Midbrain (tissue), 1 donor: ENCODE measurements at places on chromosomes 11 and 22.

DNA sequence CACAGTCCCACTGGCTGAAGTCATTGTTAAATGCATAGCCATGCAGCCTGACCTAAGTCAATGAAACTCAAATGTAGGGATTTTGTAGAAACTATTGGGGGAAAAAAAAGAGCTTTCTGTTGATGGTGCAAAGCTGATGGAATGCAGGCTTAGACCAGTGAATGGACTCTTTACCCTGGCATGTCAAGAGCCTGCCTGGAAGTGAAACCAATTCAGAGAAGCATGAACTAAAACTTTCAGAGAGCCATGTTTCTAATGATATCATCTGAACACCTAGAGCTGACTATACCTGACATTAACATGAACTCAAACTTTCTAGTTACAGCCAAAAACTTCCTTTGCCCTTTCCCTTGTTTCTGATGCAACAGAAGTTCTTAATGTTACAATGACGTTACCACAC, 89.0 kb downstream of the APIP start:
- DNase-seq, result no peak

- DNase-seq, result no peak
These were observed 59.6 kb downstream of the FLRT1 start for GRCh38 chr11:64095273-64095817.

- DNase-seq, result no peak
These were observed 8.9 kb upstream of the APOA5 start for GRCh38 chr11:116800610-116801009.

GRCh38 chr11:121018746-121019145, 5.2 kb upstream of the TBCEL start:
- DNase-seq, result no peak

DNA sequence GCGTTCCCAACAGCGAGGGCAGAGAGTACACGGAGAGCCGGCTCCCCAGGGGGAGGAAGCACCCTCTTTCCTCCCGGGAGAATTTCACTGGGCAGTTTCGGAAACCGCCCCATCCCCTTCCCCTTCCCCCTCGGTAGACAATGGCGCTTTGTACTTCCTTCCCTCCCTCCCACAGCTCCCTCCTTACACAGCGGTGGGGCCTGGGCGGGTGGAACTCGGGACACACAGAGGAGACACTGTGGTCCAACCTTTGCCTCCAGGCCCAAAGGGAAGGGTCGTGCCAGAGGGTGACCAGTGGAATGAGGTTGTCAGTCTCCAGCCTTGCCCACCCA, 4.3 kb downstream of the SMTN start:
- peak; percentile 80 for DNase-seq

DNA sequence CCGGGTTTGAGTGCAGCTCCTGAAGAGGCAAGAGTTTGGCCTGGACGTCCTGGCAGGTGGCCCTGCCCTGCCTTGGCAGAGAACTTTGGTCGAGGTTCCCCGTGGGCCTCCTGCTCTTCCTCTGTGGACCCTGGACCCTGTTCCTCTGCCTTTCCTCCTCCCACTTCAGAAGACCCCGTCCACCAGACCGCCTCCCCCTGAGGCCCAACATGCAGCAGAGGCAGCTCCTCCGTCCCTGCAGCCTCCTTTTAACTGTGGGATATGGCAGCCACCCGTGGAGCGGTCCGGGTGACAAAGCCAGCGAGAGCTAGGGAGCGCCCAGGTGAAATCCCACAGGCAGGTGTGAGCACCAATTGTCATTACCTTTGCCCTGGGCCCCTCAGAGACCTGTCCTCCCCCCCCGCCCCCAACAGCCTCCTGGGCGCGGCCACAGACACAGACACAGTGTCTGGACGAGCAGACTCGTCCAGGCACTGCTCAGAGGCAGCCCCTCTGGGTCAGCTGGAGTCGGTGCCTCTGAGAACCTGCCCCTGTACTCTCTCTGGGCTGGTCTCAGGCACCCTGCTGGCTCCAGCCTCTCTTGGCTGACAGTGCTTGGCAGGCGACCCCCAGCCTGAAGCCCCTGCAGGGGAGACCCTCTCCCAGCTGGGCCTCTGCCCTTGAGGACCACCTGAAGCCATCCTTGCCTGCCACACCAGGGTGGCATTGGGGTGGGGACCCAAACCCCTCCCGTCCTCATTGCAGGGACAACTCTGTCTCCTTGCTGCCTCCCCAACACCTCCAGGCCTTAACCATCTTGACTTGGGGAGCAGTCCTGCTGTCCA, 4.1 kb upstream of the PTDSS2 start:
- DNase-seq, result no peak

- peak; percentile 23 for DNase-seq
These were observed 742 bp upstream of the BBOX1 start for GRCh38 chr11:27039873-27040272.

- no peak for DNase-seq
These were observed 40.8 kb downstream of the ELFN2 start for GRCh38 chr22:37386441-37386840.

DNA sequence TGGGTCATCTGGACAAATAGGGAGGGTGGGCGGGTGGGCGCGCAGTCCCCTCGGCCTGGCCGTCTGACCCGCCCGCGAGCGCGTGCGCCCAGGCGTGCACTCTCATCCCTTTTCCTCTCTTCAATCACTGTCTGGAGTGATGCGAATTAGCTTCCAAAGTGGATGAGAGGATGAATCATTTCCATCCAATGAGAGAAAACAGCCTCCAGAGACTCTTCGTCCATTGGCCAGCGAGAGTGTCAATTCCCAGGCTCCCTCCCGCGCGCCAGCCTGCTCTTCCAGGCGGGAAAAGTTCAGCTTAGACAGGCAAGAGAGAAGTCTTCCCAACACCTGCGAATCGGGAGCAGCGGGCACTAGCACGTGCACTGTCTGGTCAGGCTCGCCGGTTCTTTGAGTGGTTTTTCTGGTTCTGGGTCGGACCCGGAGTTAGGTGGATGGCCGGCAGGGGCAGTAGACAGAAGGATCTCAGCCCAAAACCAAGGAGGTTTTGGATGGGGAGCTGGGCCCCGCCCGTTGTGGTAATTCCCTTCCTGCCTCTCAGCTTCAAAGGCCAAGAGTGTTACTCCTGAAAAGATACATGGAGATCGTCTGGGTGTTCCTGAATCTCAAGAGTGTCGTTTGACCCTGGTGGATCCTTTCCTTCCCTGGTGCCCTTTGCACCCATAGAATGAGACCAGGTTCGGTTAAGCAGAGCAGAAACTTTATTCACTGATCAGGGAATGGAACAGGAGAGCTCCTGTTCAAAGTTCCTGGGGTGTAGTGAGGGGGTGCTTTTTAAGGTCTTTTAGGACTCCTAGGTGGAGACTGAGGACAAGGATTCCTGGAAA, 33.4 kb upstream of the GLYATL1 start:
- peak; percentile 86 for DNase-seq

GRCh38 chr11:69662806-69663205, 12.3 kb downstream of the LTO1 start:
- no peak for DNase-seq

- peak; percentile 86 for DNase-seq
These were observed 460.0 kb downstream of the BUD13 start for GRCh38 chr11:116312570-116313391.

- no peak for DNase-seq
These were observed 23.9 kb upstream of the TMPRSS13 start for GRCh38 chr11:117953024-117953671.

DNA sequence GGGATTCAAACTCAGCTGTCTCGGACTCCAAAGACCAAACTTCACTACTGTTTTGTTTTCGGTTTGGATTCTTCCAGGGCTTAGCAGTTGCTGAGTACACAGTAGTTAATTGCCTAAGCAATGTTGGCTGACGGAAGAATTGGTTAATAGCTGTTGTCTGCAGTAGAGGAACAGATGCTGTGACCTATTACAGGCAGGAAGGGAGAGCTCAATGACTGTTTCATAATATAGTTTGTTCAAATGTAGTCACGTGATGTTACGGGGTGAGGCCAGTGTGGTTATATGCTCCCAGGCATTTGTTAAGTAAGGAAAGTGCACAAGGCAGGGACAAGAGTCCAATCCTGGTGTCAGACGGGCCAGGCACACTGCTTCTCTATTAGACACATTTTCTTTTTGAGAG, 222.6 kb upstream of the CCDC90B start:
- no peak for DNase-seq

- peak; percentile 19 for DNase-seq
These were observed 5.7 kb upstream of the C1QTNF6 start for GRCh38 chr22:37193629-37194191.

DNA sequence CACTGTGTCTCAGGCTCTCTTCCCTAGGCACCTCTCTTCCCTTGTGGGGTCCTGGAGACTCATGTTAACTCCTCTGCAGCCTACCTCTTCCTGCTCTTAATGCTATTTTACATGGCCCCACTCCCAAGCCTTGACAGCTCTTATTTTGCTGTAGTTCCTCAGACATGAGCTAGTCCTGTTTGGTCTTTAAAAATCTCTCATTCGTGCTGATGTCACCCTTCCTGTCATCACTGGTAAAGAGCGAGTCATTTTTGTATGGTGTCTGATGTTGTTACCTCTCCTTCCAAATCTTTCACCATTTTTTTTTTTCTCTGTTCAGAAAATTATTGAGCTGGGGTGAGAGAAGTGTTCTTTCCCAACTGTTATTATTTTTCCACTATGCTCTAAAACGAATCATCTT, 84.8 kb upstream of the ZBED5 start:
- no peak for DNase-seq

DNA sequence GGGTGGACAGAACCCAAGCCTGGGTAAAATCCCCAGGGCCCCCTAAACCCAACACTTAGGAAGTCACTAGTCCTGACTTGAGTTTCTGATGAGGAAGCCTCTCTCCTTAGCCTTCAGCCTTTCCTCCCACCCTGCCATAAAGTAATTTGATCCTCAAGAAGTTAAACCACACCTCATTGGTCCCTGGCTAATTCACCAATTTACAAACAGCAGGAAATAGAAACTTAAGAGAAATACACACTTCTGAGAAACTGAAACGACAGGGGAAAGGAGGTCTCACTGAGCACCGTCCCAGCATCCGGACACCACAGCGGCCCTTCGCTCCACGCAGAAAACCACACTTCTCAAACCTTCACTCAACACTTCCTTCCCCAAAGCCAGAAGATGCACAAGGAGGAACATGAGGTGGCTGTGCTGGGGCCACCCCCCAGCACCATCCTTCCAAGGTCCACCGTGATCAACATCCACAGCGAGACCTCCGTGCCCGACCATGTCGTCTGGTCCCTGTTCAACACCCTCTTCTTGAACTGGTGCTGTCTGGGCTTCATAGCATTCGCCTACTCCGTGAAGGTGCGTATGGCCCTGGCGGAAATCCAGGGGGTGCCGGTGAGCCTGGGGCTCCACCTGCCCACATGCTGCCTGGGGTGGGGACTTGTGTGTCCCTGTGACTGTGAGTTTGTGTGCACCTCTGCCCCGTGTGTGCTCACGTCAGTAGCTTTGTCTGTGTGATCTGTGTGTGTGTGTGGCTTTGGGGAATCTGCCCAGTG, at the start of gene IFITM1:
IFITM1 (plus strand) TSS at position 254 of the 767 bp plus-strand sequence; CDS start at position 385, 131 bp downstream.
- no peak for DNase-seq

GRCh38 chr11:44192462-44193100, 97.1 kb downstream of the EXT2 start:
- DNase-seq, result no peak

- DNase-seq, result no peak
These were observed 43.9 kb downstream of the DDX6 start for GRCh38 chr11:118746988-118747585.

DNA sequence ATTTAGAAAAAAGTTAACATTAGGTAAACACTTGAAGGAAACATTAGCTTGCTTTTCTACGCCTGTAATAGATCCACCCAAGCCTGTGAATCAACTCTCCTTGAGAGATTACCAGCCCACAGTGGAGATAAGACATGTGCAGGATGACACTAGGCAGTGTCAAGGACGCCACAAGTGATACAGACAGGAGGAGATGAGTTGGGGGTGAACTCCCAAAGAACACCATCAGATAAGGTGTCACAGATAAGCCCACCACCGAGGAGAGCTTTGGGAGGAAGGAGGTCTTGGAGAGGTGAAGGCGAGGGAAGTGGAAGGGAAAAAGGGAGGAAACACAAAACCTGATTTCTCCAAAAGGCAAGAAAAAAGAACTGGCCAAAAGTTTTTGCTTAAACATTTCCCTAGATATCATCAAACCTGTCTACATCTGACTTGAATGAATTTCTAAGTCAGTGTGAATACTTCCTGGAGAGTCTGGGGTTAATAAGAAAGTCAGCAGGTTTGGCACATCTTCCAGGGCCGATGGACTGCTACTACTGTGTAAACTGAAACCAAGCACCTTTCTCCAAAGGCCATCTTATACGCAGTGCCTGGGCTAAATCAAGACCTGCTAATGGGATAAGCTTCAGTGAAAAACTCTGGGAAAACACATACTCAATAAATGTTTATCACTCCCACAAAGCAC, 15.5 kb downstream of the CLTCL1 start:
- no peak for DNase-seq

GRCh38 chr11:15635521-15635920, 520.8 kb downstream of the INSC start:
- no peak for DNase-seq

GRCh38 chr11:945986-946385, 20.3 kb downstream of the AP2A2 start:
- peak; percentile 62 for DNase-seq

- no peak for DNase-seq
These were observed 37.9 kb downstream of the MUC2 start for GRCh38 chr11:1112351-1113191.

DNA sequence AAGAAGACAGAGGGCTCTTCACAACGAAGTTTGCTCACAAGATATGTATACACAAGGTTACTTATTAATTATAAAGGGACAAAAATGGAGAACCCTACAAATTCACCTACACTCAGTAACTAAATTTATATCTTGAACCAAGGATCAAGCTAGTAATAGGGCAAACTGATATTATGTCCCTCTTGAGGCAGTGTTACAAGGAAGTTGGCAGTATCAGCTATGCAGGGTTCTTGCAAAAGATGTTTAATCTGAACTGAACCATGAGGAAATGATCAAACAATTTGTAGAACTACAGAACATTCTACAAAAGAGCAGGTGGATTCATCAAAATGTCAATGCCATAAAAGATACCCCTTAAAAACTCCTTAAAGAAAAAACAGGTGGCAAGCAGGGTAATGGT, 10.7 kb downstream of the CADM1 start:
- no peak for DNase-seq

DNA sequence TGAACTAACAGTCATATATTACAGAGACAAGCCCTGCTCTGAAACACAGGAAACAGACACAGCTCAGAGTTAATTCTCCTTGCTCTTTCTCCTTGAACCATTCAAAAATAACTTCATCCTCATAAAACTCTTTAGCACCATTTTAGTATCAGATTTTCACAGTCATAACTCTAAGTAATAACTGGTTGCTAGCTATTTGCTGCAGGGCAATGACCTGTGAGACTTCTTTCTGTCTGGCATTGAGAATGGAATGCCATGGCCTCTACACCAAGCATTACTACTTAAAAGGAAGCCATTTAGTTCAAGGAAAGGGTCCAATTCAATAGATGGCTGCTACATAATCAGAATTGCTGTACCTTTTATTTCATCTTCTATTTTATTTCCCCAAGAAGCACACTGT, 186.6 kb upstream of the CCDC90B start:
- DNase-seq, result no peak

- no peak for DNase-seq
These were observed 78.1 kb downstream of the CYB5R2 start for GRCh38 chr11:7595016-7595866.

GRCh38 chr11:104462341-104462740, 298.4 kb upstream of the PDGFD start:
- no peak for DNase-seq

- no peak for DNase-seq
These were observed 17.9 kb downstream of the KDELR3 start for GRCh38 chr22:38485783-38486182.

- no peak for DNase-seq
These were observed 15.7 kb downstream of the SLN start for GRCh38 chr11:107696140-107696539.

- no peak for DNase-seq
These were observed 545.7 kb upstream of the B3GAT1 start for GRCh38 chr11:134957540-134958335.

- no peak for DNase-seq
These were observed 104.1 kb downstream of the ETS1 start for GRCh38 chr11:128483211-128483788.
